ENCODE measurements at places on chromosomes 5 and 9.

DNA sequence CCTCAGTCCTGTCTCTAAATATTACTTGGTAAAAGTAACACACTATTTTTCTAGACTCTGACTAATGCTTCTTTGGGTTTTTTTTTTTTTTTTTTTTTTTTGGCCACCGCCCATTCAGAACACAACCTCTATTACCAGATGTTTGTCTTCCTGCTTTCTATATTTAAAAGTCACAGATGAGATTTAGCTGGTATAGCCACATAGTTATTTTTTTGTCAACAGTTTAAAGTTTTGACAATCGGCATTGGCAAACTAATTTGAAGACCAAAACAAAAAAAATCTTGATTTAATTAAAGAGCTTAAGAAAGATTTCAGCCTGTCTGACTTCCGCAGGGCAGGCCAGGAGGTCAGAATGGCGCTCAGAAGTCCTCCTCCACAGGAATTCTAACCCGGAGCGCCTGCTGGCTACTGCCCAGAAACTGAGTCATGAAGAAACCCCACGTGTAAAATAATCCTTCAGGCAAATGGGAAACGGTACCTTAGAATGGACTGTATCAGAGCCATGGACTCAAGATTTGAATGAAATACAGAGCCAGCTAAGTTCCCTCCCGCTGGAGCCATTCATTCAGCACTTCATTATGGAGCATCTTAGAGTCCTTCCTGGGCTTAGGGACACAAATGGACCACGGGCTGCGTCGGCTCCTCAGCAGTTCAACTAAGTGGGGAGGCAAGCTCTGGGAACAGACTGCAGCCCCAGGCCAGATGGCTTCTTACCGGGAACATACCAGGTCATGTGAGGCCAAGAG, 55.6 kb downstream of the PTPDC1 start:
- DNase-seq: peak; percentile 99

DNA sequence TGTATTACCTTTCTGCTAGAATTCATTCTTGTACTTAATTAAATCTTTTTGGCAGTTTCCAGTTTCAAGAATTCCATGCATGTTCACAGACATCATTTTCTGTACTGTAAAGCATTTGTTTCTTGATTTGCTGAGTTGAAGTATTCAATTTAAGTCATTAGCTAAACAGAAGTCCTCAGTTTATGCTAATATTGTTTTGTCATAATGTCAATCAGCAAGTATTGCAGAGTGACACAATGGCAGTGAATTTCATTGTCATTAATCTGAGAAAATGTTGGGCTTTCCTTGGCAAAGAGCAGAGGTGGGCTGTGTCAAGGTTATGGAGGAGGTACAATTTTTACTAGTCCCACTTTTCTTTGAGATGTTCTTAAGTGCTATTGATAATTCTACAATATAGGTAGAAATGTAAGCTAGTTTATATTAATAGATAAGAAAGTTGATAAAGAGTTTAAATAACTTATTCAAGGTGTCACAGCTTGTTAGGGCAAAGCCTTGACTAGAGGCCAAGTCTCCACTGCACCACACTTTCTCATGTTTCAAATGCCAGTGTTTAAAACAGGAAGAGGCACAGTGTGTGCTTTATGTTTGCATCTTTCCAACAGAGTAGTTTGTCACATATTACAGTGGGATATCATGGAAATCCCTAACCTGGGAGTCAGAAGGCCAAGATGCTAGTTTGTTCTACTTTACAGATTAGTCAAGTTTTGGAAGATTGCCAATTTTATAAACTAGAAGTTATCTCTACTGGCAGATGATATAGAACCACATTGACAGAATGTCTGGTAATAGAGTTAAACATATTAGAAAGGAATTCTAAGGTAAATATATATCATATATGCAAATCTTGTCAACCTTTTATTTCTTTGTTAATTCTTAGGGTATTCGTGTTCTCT, 56.3 kb downstream of the SLF1 start:
- DNase-seq: no peak

- DNase-seq: no peak
Measured at GRCh38 chr9:109893241-109893640, 113.2 kb downstream of the PALM2AKAP2 start.

DNA sequence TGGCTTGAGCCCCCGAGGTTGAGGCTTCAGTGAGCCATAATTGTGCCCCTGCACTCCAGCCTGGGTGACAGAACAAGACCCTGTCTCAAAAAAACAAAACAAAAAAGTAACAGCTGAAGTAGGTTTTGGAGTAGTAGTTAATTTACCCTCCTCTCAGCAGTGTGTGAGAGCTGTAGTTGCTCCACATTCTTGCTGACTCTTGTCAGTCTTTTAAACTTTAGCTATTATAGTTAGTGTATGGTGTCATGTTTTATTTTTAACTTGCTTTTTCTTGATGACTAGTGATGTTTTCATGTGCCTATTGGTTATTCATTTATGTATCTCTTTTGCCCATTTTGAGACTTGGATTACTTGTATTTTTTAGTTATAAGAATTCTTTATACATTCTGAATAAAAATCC, 52.9 kb upstream of the DHFR start:
- peak; percentile 14 for DNase-seq

- DNase-seq: no peak
Measured at GRCh38 chr9:85523202-85523601, 218.6 kb downstream of the AGTPBP1 start.

GRCh38 chr5:57684299-57684702, 201.7 kb upstream of the ACTBL2 start:
- DNase-seq: no peak

DNA sequence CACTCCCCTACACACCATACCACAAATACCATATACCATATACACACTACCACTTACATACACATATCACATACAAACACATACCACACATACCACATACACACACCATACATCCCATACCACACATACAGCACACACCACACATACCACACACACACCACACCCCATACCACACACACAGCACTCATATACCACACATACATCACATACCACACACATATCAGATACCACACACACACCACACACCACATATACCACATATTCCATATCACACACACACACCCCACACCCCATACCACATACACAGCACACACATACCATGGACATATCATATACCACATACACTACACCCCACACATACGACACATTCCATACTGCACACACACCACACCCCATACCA, 276.6 kb downstream of the GADD45G start:
- peak; percentile 10 for DNase-seq

- no peak for DNase-seq
Measured at GRCh38 chr5:131224387-131225201, 39.3 kb upstream of the CDC42SE2 start.

DNA sequence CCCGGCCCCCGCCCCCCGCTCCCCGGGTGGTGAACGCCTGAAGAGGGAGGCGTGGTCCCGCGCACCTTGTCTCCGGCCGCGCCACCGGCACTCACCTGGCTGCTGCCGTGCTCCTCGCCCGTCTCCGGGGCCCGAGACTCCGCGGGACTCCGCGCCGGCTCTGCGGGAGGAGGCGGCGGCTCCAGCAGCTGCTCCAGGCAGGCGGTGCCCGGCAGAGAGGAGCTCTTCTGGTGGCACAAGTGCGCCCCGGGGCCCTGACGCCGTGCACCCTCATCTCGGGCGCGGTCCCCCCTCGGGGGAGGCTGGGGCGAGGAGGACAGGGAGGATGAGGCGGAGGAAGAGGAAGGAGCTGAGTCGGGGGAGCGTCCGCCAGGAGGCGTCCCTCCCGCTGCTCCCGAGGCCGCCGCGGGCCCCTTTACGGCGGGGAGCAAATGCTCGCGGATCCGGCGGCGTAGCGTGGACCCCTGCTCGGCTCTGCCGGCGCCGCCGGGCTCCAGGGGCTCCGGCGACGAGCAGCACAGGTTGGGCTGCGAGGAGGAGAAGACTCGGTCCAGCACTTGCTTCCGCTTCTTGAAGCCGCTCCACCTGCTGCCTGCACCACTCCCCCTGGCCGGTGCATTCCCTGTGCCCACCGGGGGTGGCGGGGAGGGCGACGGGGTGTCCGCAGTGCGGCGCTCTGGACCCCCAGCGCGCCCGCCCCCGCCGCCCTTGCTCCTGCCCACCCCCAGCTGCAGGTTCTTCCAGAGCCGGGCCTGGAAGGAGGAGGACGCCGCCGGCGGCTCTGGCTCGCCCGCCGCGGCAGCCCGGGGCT, 928 bp downstream of the MCTP1 start:
- DNase-seq: peak; percentile 1
